Activated CD4-positive, CD25-positive, alpha-beta regulatory T cell (primary cell): ENCODE measurements at places on chromosomes 6 and 20.

DNA sequence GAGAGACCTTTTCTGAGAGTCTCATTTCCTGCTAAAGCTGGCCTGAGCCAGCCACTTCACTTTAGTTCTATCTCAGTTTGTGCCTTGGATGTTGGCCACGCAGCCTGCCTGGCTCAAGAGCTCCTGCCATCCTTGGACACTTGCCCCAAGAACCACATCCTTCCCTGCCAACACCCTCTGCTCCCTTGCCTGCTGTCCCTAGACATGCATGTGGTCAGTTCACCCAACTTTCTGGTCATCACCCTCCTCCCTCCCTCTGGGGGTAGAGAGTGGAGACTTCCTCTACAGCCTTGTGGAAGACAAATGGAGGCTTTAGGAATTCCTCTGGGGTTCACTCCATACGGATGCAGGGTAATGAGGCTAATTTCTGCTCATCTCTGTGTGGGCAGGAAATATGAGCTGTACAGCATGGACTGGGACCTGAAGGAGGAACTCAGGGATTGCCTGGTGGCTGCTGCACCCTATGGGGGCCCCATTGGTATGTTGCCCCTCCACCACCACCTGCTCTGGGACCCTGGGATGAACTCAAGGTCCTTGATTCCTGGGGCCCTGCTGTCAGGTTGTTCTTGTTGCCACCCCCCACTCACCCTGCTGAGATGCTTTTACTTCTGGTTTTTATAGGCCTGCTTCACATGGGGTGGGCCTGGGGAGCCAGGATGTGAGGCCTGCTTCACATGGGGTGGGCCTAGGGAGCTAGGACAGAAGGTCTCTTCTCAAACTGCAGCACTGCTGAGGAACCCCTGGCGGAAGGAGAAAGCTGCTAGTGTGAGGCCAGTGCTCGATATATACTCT, 13.8 kb upstream of the PTPRA start:
- no peak for DNase-seq

DNA sequence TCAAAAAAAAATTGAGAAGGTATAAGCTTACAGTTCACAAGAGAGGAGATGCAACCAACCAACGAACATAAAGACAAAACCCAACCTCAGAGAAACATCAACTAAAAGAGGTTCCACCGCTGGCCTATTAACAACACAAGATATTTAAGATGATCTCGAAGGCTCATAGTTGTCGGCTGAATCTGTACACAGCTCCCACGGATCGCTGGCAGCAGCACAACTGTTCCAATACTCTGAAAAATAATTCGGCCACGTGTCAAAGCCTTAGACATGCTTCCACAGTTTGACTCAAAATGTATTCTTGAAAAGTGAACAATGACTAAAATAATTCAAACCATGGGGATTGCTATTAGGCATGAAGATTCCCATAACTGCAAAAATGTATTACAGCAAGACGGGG, 13.7 kb downstream of the EXOC2 start:
- no peak for DNase-seq

DNA sequence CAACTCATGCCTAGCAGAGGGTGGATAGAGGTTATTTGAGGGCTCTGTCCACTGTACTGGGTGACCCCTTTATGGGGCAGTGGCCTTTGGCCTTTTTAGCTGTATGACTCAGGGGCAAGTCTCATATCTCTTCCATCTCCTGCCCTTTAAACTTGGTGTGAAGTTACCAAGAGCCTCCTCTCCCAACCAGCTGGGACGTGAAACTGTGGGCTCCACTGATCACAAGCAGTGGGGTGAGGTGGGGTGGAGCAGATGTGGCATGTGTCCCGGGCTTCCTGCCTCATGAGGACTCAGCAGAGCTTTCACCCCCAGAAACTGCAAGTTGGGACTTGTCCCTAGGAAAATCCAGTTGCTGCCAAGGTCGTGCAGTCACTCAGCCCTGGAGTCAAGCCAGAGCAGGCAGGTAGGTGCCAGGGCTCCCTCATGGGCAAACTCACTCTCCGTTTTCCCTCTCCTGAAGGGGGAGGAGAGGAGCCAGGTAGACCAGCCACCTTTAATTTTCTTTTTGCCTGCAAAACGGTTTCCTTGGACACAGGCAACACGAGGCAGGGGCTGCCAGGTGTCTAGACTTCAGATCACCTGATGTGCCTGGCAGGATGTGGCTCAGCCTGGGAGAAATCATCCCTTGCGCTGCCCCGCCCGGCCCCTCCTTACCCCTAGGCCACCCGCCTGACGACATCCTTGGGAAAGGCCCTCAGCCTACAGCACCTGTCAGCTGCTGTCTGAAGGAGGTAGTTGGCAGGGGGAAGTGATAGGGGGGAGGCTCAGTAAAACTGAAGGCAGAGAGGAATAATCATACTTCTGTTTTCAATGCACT, 4.0 kb downstream of the CDKN1A start:
- DNase-seq, result peak; percentile 14

DNA sequence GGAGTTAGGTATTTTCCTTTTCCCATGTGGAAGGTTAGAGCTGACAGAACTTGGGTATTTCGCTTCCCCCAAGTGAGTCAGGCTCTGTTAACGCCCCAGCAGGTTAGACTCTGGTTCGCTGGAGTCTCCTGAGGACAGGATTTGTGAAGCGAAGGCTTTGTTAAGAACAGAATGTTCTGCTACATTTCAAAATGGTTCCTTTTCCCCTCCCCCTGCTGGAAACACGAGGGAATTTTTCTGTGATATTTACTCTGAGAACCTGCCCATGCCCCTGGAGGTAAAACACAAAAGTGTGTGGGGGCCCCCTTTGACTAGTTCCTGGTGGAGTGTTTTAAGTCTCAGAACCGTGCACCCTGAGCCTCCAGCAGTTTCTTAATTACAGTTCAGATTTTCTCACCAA, 731.4 kb upstream of the CITED2 start:
- no peak for DNase-seq

- DNase-seq, result no peak
Measured at GRCh38 chr6:104579310-104579863, 280.3 kb downstream of the HACE1 start.

- no peak for DNase-seq
Measured at GRCh38 chr6:145814035-145814500, 527 bp downstream of the FBXO30 start.

DNA sequence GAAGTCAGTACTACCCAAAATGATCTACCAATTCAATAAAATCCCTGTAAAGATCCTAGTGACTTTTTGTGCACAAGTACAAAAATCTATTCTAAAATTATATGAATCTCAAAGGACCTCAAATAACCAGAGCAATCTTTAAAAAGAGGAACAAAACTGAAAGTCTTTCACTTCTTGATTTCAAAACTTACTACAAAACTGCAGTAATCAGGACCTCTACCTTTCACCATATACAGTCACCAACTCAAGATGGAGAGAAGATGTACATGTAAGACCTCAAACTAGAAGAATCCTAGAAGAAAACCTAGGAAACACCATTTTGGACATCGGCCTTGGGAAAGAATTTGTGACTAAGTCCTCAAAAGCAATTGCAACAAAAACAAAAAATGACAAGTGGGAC, 109.5 kb upstream of the CD93 start:
- DNase-seq, result no peak

DNA sequence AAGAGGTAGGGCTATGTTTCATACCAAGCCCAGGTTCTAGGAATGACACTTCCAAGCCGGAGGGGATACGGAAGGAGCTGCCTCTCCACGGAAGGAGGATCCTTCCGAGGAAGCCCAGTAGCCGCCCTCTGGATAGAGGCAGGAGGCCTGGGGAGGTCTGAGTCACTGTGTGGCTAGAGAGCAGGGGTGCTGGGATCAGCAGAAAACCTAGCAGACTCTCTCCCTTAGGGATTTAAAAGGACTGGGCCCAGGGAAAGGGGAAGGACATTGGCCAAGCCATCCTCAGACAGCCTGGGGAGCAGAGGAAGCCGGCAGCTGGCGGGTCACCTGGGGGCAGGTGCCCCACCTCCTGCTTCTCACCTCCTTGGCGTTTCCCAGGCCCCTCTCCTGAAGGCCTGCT, 36.6 kb upstream of the NFATC2 start:
- DNase-seq, result no peak

DNA sequence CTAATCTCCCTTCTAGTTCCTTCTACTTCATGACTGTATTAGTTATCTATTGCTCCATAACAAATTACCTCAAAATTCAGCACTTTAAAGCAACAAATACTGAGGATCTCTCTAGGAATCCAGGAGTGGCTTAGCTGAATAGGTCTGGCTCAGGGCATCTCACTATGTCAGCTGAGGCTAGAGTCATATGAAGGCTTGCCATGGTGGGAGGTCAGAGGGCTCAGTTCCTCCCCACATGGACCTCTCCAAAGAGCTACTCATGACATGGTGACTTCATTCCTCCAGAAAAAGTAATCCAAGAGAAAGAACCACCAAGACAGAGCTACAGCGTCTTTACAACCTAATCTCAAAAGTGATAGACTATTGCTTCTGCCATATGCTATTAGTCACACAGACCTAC, 70.2 kb upstream of the PRND start:
- DNase-seq, result no peak

DNA sequence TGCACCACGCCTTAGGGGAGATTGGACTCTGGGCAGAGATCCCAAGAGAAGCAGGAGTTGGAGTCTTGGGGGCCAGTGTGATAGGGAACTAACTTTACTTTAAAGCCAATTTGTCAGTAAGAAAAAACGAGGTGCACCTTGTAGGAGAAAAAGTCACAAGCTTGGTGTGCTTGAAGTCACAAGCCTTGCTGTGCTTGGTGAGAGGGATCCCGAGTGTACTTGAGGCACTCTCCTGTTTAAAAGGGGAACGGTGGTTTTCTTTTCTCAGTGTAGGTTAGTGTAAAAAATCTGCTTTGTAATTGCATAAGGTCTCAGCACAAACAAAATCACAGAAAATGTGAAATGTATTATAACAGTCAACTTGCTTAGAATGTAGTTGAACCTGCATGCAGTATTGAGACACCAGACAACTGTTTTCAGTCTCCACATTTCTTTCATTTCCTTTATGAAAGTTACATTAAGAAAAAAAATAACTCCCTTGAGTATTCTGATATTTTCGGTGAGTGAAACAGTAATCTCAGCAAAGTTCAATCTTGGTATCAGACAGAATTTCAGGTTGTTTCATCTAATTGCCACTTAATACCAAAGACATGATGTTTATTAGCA, 111.1 kb upstream of the DUSP22 start:
- no peak for DNase-seq

GRCh38 chr6:44456070-44456965, 68.8 kb downstream of the CDC5L start:
- no peak for DNase-seq
